ENCODE measurements at places on chromosomes 5 and 9.

GRCh38 chr5:159507055-159507454 is 176.8 kb upstream of the IL12B start:
- no peak for DNase-seq

DNA sequence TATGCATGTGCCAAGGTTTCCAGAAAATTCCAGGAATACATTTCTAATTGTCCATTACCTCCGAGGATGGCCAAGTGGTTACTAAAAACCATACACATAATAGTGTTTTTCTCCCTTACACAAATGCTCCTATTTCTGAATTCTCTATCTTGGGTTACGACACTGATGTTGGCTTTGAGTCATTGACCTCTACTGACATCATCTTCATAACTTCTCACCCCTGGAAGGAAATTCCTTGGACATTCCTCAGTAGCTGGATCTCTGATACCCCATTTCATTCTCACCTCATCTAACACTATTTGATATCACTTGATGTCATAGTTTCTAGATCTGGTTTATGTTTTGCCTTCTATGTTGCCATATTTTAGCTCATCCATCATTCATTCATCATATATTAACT is 287.2 kb downstream of the CTNND2 start:
- no peak for DNase-seq

- DNase-seq, result no peak
These were observed 343.6 kb upstream of the ISL1 start for GRCh38 chr5:51039424-51040329.

DNA sequence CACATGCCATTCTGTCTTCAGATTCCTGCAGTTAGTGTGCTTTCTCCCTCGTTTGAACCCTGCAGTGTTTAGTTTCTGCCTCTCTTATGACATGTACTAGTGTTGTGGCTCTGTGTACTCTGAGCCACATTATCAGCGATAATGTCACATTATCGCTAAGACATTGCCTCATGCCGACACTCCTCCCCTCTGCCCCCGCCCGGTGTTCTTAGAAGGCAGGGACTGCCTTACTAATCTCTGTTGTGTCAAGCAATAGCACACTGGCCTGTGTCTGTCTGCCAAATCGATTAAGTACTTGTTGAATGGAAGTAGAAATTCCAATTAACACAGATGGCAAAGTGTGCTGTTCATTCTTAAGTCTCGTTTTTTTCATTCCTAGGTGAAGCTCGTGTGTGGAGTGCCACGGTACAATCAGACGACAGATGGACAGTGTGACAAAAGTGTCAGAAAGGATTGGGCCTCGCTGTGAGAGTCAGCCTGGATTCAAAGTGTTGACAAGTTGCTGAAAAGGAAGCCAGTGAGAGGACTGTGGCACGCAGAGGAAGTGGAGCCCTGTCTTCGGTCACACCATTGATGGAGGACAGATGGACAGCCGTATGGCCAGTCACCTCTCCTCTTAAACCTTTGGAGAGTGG is 10.5 kb downstream of the PIK3R1 start:
- no peak for DNase-seq

DNA sequence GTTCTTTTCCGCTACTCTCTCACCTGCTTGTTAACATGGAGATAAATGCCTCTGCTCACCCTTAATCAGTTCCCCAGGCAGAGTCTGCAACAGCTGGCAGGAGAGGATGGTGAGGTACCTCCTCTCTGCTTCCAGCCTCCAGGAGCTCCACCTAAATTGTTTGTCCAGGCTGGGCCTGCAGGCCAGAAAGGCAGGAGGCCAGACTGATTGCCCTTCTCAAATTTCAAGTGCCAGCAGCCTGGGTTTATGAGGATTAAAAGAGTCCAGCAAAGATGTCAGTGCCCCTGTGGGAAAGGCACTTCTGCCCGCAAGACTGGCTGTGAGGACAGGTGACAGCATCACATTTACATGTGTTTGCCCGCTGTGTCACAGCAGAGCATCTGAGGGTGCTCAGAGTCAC is 19.8 kb downstream of the CORO2A start:
- DNase-seq, result no peak

DNA sequence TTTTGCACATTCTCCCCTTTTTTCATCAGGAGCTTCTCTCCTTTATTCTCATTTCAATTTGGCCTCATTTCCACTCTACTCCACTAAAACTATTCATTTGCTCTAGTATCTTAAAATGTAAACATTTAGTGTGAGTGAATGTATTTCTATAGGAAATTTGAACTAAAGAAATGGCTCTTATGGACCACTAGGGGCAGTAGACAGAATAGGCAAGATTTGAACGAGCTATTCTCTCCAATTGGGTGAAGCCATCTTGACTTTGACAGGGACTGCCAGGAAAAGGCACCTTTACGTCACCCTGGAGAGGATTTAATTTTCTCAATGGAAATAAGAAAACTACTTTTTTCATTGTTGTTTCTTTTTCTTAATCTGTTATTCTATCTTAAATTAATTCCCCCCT is 666.3 kb downstream of the DNAH5 start:
- DNase-seq, result no peak

GRCh38 chr9:120212153-120212852 is 367.7 kb downstream of the CDK5RAP2 start:
- no peak for DNase-seq

DNA sequence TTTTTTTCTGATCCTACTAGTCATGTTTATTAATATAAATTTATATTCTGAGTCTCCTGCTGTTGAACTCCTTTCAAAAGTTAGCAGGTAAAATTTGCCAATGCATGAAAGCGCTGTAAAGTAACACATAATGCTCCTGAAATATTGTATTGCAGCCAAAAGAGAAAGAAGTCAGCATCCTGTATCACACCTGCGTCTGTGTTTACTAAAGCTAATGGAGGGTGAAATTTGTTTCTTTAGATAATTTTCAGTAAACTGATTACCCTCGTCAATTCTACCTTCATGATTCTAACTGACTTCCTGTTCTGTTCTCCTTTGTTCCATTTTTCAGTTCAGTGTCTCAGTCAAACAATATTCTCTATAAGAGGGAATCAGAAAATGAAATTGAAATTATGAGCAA is 415.4 kb downstream of the CDH9 start:
- no peak for DNase-seq

DNA sequence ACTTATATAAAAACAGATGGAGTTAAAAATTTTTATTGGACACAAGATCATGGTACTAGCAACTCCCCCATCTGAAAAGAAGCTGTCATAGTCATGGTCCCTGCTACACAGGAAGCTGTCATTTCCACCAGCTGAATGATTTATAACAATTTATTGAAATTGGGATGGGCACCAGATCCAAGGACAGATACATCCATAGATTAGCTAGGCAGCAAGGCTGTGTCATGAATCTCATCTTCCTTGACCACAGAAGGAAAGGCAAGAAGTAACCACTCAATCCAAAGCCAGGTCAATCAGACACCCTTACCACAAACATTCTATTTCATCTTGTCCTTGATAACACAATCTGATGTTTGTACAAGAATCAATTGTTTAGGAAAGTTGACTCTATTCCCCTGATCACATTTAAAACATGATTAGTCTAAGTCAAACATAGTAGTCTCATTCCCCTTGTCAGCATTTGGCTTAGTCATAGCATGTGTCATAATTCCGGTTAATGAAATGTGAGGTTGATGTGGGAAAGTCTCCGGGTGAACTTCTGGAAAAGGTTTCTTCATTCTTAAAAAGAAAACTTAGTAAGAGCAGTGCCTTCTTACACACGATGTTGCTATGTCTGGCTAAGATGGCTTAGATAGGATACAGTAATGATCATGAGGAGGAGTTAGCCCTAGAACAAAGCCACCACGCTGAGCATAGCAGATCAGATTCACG is 462.6 kb upstream of the PAPPA start:
- no peak for DNase-seq

GRCh38 chr5:75681125-75681830 is 36.0 kb downstream of the POC5 start:
- no peak for DNase-seq

GRCh38 chr9:109542922-109543321 is 44.8 kb upstream of the PTPN3 start:
- DNase-seq, result no peak

- DNase-seq, result no peak
These were observed 95.1 kb downstream of the BRINP1 start for GRCh38 chr9:119273984-119274665.

Data from nucleus accumbens (tissue), 56 donors.